ENCODE measurements at places on chromosomes 12 and 14. TPM values are rescaled to one million over a fixed set of nuclear protein-coding genes. Genes with fewer than 3 reads are reported as not detected.

The GPR162 gene
- total RNA-seq, result 3.7 TPM

The PZP gene
- not detected for total RNA-seq

The KRR1 gene
- total RNA-seq, result 21.4 TPM

The CHGA gene
- not detected for total RNA-seq

The SCN8A gene
- 0.35 TPM for total RNA-seq

The FOXN3 gene
- 44.1 TPM for total RNA-seq

The MARCHF9 gene
- total RNA-seq, result 1.8 TPM

The PFDN5 gene
- total RNA-seq, result 559 TPM

The CCDC184 gene
- total RNA-seq, result 1.2 TPM

The DNAJC22 gene
- total RNA-seq, result 4.3 TPM

The TMEM132D gene
- total RNA-seq, result not detected

The NPFF gene
- not detected for total RNA-seq

The FGF23 gene
- not detected for total RNA-seq

The P3H3 gene
- 43.3 TPM for total RNA-seq

The RASAL1 gene
- total RNA-seq, result not detected

The TMEM117 gene
- 9.4 TPM for total RNA-seq

The SRGAP1 gene
- total RNA-seq, result 6.4 TPM

The BAG5 gene
- total RNA-seq, result 16.3 TPM

The IGF1 gene
- total RNA-seq, result 0.09 TPM

The CBLN3 gene
- total RNA-seq, result 3.1 TPM

The IL22 gene
- total RNA-seq, result not detected

The KMT2D gene
- total RNA-seq, result 15.5 TPM

The ABCD4 gene
- 21.5 TPM for total RNA-seq

The P2RX7 gene
- total RNA-seq, result 2.5 TPM

The DDX55 gene
- 17.0 TPM for total RNA-seq

The ARHGDIB gene
- 17.2 TPM for total RNA-seq

The GRIP1 gene
- total RNA-seq, result not detected

The KTN1 gene
- 73.6 TPM for total RNA-seq

The TSHR gene
- total RNA-seq, result not detected

The CCDC38 gene
- total RNA-seq, result not detected

The TAS2R13 gene
- total RNA-seq, result not detected

The MTRFR gene
- 8.5 TPM for total RNA-seq

The PLEKHG3 gene
- total RNA-seq, result 23.4 TPM

The IFI27 gene
- total RNA-seq, result 7.4 TPM

The GLIPR1L1 gene
- total RNA-seq, result not detected

The PRPF40B gene
- 7.6 TPM for total RNA-seq

The SMOC1 gene
- total RNA-seq, result 2.4 TPM

The RAPGEF3 gene
- 1.5 TPM for total RNA-seq

The SLC25A21 gene
- total RNA-seq, result not detected

The GPR132 gene
- total RNA-seq, result 1.4 TPM

The PDE3A gene
- total RNA-seq, result 3.7 TPM

The MARK3 gene
- 47.8 TPM for total RNA-seq

The FOXM1 gene
- 3.3 TPM for total RNA-seq

The ADAM21 gene
- under 0.01 TPM for total RNA-seq

The SLC15A5 gene
- total RNA-seq, result 0.12 TPM

The CFAP54 gene
- 0.12 TPM for total RNA-seq

The KRT2 gene
- not detected for total RNA-seq

The ACACB gene
- 2.2 TPM for total RNA-seq

The GPRC5A gene
- total RNA-seq, result 8.1 TPM

The SNRPF gene
- total RNA-seq, result 8.1 TPM

The ENTPD5 gene
- 10.6 TPM for total RNA-seq

The CINP gene
- total RNA-seq, result 31.9 TPM

All from pericardium fibroblast (primary cell).